ENCODE measurements at places on chromosomes 7 and 10.
A peak's percentile ranks its signal among the peaks of the same experiment; 100 is the strongest.

GRCh38 chr7:54563329-54563916, 21.2 kb downstream of the VSTM2A start:
- DNase-seq: no peak

DNA sequence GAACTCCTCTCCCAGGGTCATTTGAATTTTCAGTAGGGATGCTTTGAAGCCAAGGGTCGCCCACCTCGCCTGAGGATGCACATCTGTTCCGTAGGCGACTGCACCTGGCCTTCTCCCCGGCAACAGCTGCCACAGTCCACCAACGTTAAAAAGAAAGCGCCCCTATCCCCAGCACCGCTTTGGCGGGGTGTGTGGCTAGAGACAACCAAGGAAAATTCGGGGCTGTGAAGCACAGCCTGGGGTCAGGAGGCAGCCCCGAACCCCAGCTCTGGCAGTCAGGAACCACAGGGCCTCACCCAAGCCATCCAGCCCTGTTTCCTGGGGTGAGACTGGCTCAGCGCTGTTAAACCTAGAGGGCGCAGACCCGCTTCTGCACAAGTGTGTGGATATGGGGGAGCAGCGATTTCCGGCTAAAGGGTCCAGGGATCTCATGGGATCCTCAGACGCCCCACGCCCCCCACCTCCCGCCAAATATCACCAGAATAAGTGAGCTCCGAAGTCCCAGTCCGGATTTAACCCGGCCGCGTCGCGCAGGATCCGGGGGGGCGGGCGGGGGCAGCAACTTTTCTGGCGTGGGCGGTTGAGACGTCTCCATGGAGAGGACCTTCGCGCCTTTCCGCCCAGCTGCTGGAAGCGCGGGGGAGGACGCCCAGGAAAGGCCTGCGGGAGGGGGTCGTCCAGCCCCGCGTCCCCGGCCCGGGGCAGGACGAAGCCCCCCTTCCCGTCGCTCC, 822 bp downstream of the ZC3HAV1L start:
- no peak for DNase-seq

- DNase-seq: no peak
Measured at GRCh38 chr7:37817591-37817960, 30.8 kb upstream of the NME8 start.

DNA sequence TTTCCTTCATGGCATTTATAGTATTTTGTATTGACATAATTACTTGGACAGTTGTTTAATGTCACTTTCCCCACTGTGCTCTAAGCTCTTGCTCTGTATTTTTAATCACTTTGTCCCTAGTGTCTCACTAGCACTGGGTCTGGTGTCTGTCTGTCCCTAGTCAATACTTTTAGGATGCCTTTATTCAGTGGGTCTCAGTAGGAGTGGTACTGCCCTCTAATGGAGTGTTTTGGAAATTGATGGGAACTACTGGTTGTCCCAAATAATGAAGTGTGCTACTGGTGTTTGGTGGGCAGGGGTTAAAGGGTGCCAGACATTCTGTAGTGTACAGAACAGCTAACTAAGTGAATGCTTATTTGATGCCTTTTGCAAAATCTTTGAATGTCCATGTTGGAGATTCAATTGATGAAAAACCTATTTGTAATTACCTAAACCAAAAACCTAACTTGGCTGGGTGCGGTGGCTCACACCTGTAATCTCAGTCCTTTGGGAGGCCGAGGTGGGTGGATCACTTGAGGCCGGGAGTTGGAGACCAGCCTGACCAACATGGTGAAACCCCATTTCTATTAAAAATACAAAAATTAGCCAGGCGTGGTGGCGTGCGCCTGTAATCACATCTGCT, 33.3 kb downstream of the CDK14 start:
- peak; percentile 50 for DNase-seq

GRCh38 chr7:151409667-151410404, at the start of gene WDR86:
TSS of gene WDR86 (minus strand) at chr7:151410038. CDS start at chr7:151409589, 449 bp downstream.
- no peak for DNase-seq

DNA sequence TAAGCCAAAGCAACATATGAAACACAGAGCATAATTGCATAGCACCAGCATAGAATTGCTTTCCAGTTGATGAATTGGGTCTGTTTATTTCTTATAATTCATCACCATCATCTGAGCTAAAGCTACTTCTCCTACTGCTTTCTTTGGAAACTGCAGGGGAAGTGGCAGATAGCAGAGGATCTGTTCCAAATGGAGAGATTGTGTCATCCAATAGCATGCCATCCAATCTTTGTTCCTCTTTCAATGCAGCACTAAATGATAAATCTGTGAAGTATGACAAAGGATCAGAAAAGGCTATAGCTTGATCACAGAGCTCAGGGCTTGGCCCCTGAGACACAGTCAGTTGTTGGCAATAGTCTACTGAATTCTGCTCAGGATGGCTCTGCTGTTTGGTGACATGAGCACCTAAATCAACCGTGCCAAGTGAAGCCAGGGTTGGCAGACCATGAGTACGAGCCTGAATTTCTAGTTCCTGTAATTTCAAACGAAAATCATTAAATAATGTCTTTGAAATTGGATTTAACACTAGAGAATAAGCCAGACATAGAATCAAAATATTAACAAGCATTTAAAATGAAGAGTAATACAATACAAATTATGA, 90.0 kb downstream of the TFEC start:
- no peak for DNase-seq

DNA sequence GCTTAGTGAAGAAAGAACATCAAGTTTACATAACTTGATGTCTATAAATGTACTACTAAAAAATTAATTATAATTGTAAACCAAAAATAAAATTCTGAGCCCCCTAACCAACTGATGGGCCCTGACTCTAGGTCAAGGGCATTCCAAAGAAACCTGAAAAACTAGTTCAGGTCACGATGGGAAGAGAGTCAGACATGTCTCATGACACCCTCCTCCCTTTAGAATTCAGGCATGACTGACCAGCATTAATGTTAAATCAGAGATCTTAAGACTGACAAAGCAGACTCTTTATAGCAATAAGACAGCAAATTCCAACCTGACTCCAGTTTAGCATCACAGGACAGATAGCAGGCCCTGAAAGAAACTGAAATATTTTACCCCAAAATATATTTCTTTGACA, 21.6 kb upstream of the OTUD1 start:
- DNase-seq: no peak

DNA sequence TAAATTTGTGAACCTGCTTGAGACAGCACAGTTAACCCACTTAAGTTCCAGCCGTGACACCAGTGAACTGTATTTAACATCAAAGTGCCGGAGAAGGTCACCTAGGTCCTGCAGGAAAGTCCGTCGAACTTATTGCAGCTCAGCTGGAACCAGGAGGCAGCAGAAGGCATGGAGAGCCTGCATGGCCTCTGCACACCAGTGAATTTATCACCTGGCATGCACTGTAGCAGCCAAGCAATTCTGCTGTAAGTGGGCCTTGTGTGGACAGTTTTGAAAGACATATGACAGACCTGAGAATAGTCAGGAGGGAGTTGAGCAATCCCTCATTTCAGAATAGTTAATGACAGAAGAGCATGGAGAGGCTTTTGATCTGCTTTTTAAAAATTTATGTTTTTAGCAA, 108.8 kb downstream of the PLXDC2 start:
- DNase-seq: no peak

GRCh38 chr10:126087796-126088505, 191.6 kb downstream of the FANK1 start:
- no peak for DNase-seq

DNA sequence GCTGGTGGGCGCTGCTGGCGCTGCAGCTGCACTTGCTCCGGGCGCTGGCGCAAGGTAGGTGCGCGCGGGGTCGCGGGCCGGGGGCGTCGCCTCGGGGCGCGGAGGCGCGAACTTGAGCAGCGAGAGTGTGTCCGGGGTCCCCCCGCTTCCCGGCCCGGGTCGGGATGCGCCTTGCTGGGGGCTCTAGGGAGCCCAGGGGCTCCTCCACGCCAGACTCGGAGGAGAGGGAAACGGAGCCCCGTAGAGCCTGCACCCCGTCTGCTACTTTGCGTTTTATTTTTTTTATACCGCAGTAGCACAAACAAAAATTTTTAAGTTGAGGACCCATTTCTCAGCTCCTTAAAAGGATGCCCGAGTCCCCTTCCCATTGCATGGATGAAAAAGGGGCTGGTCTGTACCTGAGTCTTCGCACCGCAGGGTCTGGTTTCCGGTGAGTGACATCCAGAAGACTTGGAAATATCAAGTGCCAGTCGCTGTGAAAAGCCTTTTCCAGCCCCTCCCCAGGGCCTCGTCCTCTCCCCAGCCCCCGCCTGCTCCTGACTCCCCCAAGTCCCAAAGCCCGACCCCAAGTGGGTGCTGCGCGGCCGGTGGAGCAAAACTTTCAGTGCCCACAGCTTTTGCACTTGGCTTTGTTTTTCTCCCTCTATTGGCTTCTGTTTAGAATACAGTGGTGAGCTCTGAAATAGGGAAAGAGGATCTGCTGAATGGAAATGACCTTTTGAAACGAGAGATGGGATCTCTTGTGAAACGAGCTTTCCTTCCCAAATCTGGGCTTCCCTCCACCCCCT, 973 bp downstream of the SDK1 start:
- peak; percentile 24 for DNase-seq

DNA sequence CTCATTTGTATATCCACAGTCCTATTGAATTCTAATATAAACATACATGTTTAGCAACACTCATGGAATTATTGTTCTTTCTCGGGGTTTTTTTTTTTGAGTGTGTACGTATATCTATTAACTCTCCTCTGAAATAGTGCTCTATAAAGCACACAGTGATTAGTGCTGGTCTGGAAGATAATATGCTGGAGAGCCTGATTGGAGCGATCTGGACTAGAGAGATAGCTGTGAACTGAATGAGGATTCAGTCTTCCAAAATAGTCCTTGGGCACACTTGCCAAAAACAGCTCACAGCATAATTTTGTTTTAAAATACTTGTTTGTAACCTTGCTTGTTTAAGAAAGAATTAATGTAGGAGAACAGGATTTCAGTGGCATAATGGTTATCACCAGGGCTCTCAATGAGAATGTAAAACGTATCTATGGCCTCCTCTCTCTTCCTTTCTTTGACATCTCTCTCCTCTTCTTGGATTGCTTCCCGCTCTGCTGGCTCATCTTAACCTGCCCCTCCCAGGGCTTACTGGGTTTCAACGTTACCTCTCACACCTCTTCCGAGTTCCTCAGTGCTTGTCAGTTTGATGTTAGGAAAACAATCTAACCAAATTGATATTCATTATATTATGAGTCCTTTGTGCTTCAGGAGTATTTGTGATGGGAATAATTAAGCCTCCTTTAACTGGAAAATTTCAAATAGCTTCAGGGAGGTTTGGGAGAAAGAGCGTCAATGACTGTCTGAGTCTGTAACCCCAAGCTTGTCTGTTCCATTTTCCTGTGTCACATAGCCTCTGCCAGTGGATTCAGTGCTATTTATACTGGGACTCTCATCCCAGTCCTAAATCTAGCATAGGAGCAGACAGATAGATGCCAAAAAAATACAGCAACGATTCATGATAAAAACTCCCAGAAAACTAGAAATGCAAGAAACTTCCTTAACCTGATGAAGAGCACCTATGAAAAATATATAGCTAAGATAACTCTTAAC, 16.2 kb upstream of the AGK start:
- DNase-seq: no peak

DNA sequence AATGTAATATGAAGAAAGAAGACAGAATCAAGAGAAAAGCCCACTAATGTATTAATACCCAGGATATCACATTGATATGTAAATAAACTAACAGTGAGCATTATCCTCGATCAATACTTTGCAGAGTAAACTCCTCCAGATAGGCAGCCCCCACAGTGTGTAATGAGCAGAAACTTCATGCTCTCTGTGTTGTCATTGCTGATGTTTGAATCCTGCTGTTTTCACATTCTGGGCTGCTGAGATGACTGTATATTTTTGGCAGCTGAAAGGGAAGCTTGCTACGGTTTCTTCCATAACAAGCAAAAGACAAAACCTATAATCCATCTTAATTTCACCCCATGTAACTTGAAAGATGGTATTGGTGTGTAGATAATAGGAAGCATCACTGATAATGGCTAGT, 15.3 kb upstream of the THSD7A start:
- DNase-seq: no peak

- DNase-seq: no peak
Measured at GRCh38 chr7:15104411-15105092, 202.0 kb upstream of the DGKB start.

GRCh38 chr7:151853896-151854719, 22.8 kb downstream of the PRKAG2 start:
- no peak for DNase-seq

- no peak for DNase-seq
Measured at GRCh38 chr10:67036808-67037207, 111.0 kb downstream of the LRRTM3 start.

GRCh38 chr7:32043688-32044087, 26.5 kb downstream of the PDE1C start:
- DNase-seq: peak; percentile 68

GRCh38 chr7:155187061-155187785, 110.5 kb upstream of the INSIG1 start:
- DNase-seq: no peak

- DNase-seq: no peak
Measured at GRCh38 chr10:63515002-63515763, 6.0 kb upstream of the REEP3 start.

DNA sequence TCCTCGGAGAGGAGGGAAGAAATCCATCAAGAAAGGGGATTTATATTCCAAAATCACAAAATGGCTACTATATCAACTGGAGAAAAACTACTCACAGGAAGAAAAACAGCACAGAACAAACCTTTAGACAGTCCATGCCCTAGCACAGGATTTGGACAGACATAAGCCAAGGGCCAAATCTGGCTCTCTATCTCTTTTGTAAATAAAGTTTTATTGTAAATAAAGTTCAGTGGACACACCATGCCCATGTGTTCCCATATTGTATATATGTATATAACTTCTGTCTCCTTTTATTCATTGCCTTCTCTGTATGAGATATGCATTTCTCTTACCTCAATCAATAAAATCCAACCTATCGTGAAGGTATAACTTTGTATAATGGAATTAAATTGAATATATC, 742.8 kb upstream of the LRRTM3 start:
- no peak for DNase-seq

GRCh38 chr7:91034459-91035368, 229.5 kb upstream of the FZD1 start:
- DNase-seq: peak; percentile 30

DNA sequence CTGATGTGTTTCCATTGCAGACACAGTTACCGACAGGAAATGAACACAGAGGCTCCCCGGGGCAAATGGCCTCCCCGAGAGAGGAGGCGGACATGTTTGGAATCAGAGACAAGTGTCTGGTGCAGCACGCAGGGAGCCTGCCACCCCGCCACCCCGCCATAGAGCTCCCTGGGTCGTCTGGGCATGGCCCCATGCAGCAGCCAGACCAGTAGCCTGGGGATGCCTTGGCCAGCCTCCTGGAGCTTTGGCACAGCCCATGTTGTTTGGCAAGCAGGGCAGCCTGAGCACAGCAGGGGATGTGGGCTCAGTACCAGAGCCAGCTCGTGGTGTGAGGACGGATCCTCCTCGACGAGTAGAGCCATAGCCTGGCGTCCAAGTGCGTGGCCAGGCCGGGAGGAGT, 80.8 kb downstream of the NKX6-2 start:
- DNase-seq: no peak

All from NCI-H460 (cell line).